ENCODE measurements at places on chromosomes 5 and 9.

- DNase-seq, result no peak
Measured at GRCh38 chr9:11735391-11735790, 957.8 kb upstream of the TYRP1 start.

GRCh38 chr9:8189881-8190280, 390.3 kb upstream of the DMAC1 start:
- DNase-seq, result no peak

- no peak for DNase-seq
Measured at GRCh38 chr9:18865542-18865941, 167.5 kb downstream of the SAXO1 start.

DNA sequence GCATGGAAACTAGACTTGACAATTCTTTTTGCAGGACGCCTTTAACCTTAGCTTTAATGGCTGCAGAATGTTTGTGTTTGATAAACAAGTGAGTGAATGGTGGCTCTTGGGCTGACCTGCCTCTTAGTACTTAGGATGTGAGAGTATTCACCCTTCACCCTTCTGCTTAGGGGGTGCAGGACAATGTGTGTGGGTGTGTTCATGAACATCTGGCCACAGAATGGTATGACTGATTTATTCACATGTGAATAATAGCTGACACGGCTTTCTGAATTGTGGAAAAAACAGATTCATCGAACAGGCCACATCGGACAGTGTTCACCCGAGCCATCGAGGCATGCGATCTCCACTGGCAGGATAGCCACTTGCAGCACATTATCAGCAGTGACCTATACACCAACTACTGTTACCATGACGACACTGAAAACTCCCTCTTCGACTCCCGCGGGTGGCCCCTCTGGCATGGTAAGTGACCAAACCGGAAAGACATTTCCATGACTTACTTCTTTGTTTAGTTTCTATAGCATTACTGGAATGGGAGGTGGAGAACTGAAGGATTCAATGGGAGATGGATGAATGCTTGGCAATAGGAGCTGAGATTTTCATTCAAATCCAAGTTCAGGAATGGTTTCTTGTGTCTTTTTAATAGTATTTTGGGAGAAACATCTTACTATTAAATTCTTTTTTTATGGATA, 193.6 kb downstream of the ZSWIM6 start:
- DNase-seq, result peak; percentile 56

GRCh38 chr9:76322810-76323209, 71.4 kb downstream of the RFK start:
- DNase-seq, result no peak

- no peak for DNase-seq
Measured at GRCh38 chr5:12652201-12652600, 748.0 kb upstream of the CTNND2 start.

GRCh38 chr5:1470762-1471211, 25.5 kb upstream of the SLC6A3 start:
- no peak for DNase-seq

GRCh38 chr9:128149001-128149701, at the start of gene LCN2:
LCN2 (plus strand) TSS chr9:128149453; CDS start chr9:128149526, 73 bp downstream.
- no peak for DNase-seq

GRCh38 chr9:1261879-1262766, 212.0 kb downstream of the DMRT2 start:
- DNase-seq, result no peak

GRCh38 chr9:6978591-6978990, 220.8 kb downstream of the KDM4C start:
- no peak for DNase-seq

- DNase-seq, result no peak
Measured at GRCh38 chr5:179596421-179596820, 27.1 kb downstream of the HNRNPH1 start.

DNA sequence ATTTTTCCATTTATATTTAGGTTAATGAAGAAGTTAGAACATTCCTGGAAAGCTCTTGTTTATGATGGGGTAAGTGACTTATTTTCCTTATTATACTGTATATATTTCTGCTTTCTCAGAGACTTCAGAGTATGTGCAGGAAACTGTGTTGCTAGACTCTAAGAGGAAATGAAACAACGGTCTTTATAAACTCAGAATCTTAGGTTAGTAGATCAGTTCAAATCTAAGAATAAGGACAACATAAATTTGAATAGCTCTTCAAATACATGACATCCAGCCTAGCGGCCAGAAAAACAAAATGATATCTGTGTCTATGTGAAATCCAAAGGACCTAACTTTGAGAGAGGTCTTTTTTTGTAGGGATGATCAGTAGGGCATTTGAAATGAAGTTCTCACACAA, 94.3 kb downstream of the PRKACG start:
- DNase-seq, result no peak

- DNase-seq, result peak; percentile 55
Measured at GRCh38 chr5:150021491-150022157, 21.1 kb downstream of the HMGXB3 start.

DNA sequence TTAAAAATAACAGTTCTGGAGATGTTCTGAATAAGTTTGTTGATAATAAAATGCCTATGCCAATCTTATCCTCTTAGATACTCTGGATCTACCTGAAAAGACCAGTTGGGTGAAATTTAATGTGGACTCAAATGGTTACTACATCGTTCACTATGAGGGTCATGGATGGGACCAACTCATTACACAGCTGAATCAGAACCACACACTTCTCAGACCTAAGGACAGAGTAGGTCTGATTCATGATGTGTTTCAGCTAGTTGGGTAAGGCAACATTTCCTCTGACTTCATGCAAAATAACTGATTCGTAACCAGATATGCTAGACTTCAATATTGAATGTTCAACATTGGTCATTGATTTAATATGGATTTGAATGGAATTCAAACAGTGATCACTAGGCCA, 27.0 kb downstream of the ERAP2 start:
- DNase-seq, result no peak

DNA sequence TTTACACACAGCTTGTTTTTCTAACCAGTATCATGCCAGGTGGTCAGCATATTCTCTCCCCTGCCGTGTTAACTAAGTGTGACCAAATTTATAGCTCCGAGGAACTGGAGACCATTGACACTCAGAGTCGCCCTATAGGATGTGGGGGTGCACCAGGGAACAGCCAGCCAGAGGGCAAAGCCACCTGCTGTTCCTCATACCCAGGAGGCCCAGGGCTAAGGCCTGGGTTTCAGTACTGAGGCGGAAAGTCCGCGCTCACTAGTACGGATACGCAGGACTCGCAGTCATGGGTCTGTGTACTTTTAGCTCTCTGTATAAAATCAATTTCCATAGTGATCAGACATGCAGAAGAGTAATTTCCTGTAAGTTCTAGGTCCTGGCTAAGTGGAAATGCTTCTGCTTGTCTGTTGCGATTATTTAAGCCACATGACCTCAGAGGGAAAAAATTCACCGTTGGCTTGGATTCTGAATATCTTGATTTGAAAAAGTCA, 247.0 kb downstream of the AOPEP start:
- no peak for DNase-seq

GRCh38 chr5:15790446-15791018, 290.6 kb downstream of the FBXL7 start:
- no peak for DNase-seq

DNA sequence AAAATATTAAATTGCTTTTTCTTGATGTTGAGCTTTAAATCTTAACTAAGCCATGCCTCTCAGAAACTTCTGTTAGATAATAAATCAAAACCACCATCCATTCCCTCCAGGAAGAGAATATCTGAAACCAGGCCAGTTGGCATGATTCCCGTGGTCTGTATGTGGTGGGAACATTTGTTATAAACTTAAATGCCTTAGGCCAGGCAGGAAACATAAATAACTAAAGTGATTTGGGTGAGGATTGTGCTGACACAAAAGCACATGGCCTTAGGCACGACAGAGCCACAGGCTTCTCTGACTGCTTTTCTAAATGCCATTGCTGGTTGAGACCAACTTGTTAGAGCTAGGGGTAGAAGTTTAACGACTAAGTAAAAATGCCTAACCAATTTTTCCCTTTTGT, 255.9 kb downstream of the GABRG2 start:
- no peak for DNase-seq

DNA sequence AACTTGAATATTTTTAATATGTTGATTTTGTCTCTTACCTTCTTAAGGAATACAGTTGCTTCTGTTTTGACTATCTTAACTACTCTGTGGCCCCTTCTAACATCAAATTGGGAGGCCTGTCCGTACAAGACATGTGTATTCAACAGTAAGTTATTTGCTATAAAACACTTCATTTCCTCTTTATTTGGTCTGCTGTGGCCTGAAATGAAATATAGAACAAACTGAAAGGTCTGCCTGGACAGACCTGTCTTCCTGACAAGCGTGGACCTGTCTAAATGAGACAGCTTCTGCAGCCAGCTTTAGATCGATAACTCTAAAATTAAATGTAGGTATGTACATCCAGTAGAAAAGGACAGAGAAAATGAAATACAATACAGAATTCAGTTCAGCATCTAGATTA, 2.2 kb upstream of the LPAR1 start:
- DNase-seq, result no peak

DNA sequence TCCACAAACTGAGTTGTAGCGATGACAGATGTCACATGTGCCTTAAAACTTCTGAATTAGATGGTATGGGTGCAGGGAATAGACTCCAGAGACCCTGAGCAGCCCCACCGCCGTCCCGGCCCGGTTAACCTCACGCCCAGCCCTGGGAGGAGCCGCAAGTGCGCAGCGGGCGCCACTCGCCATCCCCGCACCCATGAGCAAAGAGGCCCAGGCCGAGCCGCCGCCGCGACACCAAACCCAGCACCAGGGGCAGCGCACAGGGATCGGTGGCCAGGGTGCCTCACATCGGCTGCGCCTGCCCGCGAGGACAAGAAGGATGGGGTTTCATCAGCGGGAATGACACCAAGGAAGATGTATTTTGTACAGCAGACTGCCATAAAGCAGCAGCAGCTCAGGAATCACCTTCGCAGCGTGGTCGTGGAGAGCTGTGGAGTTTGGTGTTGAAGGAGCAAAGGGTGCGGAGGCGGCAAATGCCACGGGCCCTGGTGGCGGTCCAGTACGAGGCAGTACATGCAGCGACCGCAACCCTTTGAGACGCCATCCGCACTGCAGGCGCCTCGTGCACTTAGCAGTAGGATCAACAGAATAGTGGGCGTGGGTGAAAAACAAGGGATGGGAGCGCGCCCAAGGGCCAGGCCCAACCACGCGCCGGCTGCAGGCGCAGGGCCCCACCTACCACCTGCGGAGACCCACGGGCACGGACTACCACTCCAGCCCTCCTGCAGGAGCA, 89.7 kb downstream of the ZNF366 start:
- no peak for DNase-seq

DNA sequence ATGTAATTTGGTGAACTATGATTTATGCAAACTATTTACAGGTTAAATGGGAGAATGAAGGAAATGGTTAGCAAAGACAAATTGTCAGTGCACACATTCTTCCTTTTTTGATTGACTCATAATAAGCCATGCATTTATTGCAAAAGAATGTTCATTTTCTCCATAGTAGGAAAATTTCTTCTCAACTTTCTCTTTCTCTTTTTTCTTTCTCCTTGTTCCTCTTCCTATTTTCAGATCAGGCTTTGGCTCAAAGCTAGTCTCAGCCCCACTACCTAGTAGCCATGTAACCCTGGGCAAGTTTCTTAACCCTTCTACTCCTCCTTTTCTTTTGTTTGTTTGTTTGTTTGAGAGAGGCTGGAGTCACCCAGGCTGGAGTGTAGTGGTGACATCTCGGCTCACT, 156.6 kb downstream of the PIK3R1 start:
- no peak for DNase-seq

DNA sequence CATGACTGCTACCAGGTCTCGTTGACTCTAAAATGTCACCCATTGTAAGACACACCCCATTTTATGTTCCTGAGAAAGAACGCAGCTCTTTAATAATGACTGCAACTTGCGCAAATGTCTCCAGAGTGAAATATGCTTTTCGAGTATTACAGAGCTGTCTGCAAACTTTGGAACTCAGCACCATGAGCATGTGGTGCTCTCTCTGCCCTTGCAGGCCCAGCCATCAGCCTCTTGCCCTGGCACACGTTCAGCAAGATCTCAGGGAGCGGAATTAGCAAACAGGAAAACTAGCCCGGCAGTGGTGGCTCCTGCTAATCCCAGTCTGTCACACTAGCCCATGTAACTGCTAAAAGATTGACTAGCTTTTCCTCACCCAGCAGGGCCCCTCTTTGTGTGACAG, 114.5 kb upstream of the SLC1A3 start:
- DNase-seq, result peak; percentile 21

DNA sequence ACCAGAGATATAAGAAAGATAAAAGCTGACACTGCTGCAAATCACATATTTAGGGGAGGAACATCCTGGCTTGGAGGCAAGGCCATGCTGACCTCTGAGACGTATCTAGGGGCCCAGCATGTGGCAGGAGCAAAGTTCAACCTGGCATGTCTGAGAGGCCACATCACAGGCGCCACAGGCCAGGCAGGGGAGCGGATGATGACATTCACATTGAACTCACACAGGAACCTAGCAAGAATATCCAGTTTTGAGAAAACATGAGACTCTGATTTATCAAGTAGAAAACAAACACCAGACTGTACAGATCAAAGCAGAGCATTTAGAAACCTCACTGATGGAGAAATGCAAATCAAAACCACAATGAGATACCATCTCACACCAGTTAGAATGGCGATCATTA, 64.2 kb upstream of the STK32A start:
- DNase-seq, result no peak

DNA sequence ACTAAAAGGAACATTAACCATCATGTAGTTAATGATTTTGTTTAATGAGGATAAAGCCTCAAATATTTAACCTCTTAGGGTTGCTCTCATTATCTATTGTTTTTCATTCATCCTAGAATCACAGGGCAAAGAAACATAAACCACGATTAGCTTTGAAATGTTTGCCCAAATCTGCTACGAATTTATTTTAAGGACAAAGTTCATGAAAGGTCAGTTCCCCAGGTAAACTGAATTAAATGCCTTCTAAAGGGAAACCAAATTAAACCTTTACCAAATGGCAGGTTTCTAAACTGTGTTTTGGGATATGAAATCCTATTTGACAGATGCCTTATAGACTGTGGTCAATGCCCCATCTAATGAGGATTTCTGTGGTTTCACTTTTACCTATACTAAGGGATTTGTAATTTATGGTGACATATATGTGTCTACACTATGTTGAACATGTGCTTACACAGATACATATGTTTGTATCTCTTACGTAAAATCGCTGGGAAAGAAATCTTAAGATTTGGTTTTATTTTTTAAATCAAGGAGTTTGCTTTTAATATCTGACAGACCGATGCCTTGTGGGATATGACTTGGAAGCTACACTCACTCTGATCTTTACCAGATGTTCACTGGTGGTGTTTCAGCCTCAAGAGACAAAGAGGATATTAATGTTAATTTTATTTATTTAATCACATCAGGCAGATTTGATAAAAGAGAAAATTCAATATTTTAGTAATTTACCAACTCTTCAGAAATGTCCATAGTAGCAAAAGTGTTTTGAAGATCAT, 188.4 kb downstream of the GLIS3 start:
- no peak for DNase-seq
